Brain (organoid and tissue), 16 donors: ENCODE measurements at places on chromosomes 11 and 22. TPM values are rescaled to one million over a fixed set of nuclear protein-coding genes. Genes with fewer than 3 reads are reported as not detected.
A peak's percentile ranks its signal among the peaks of the same experiment; 100 is the strongest.

Gene NXPE1
- not detected for polyA plus RNA-seq

Gene DERL3
- 3.1 TPM for polyA plus RNA-seq

Gene CBLIF
- polyA plus RNA-seq: not detected

Gene IL18
- 1.8 TPM for polyA plus RNA-seq

DNA sequence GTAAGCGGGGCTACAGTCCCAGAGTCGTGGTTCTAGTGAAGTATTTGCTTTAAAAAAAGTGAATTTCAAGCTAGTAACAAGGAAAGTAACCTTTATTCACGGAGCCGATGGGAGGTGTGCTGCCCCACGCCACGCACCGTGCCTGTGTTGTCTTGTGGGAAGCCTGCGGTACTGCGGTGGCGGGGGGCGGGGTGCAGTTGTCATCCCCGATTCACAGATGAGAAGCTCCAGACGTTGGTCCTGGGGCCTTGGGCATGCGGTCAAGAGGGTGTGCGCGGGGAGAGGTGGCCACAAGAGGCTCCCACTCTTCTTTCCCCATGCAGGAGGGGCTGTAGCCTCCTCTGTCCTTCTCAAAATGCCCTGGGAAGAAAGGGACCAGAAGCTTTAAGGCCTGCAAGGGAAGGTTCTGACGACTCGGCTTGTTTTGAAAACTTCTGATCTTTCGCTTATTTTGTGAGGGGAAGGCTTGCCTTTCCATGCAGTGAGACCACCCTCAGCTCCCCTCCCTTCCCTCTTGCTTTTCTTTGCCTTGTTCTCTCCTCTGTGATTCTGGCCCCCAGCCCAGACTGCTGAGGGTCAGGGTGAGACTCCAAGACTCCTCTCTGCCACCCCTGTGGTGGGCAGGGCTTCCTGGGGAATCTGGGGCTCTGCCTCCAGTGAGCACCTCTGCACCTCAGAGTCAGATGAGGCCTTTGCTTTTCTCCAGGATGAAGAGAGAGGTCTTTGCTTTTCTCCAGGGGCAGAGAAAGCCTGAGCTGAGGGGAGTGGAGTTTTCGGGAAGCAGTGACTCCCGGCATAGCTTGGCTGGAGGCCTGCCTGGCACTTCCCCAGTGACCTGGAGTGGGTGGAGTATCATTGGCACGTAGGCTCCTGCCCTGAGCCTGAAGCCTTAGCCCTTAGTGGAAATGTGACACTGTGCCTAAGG is 6.2 kb downstream of the GLB1L3 start:
- no peak for DNase-seq

DNA sequence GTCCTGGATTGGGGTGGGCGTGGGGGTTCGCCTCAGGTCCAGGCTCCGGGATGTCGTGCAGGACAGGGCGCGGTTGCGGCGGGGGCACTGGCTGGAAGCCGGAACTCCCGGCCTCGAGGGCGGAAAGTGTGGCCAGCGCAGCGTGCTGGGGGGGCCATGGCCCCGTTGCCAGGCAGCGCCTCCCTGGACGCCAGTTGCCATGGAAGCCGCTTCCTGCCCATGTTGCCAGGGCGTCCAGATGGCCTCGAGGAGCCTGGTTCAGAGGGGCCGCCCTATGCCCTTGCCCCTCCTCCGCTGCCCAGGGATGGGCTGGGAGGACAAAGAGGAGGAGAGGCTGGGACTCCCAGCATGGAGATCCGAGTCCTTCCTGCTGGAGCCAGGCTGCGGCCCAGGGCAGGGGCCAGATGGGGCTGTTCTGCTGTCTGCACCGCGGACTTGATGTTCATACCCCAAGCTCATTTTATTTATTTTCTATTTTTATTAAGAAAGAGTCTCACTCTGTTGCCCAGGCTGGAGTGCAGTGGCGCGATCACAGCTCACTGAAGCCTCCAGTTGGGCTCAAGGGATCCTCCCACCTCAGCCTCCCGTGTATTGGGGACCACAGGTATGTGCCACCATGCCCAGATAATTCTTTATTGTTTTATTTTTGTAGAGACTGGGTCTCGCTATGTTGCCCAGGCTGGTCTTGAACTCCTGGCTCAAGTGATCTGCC is 4.6 kb upstream of the CCDC188 start:
- DNase-seq: peak; percentile 86

DNA sequence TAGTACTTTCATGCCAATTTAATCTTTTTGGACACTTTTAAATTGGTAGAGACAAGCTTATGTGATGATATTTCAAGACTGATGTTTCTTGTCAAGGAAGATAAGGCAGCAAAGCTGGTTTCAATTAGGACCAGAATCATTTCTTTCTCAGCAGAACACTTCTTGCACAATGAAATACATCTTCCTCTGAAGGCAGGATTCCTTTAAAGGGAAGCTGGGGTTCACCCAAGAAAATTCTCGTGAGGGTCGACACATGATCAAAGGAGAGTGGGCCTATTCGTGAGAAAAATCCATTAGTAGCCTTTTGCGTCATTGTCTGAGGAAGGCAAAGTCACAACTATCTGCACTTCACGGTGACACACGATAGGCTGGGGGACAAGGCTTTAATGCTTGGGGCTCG is 17.6 kb downstream of the TTC12 start:
- peak; percentile 80 for DNase-seq

GRCh38 chr11:117816151-117816741 is 8.3 kb downstream of the FXYD2 start:
- DNase-seq: no peak

- DNase-seq: peak; percentile 71
These were observed at the start of gene SERHL2 for GRCh38 chr22:42553475-42554361. Gene SERHL2 (plus strand): TSS chr22:42553956. CDS start chr22:42554021, 65 bp downstream.

DNA sequence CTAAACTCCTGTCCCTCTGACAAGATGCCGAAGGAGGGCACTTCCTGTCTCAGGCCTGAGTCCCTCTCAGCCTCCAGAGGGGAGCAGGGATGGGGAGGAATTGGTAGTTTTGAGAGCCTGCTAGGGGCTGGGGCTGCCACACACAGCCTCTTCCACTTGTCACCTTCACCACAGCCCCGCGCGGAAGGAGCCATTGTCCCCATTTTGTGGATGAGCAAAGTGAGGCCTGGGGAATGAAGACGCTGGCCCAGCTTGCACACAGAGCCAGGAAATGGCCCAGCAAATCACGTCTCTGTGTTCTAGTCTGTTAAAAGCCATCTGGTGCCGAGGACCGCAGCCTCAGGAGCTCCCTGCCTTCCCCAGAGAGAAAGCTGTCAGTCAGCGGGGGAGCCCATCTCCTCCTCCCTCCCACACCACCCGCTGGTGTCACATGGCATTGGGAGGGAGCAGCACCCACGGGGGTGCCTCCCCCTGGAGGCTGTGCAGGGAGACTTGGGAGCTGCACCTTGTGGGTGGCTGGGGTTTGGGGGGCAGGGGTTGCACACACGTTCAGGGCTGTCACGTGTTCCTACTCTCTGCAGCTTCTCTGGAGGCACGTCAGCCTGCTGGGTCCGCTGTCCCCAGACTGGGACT is 34.6 kb downstream of the RASD2 start:
- no peak for DNase-seq

GRCh38 chr11:87820011-87820410 is 355.2 kb downstream of the RAB38 start:
- DNase-seq: peak; percentile 86
